Dermis blood vessel endothelial cell (primary cell): ENCODE measurements at places on chromosomes 16 and 17. TPM values are rescaled to one million over a fixed set of nuclear protein-coding genes. Genes with fewer than 3 reads are reported as not detected.
A peak's percentile ranks its signal among the peaks of the same experiment; 100 is the strongest.

DNA sequence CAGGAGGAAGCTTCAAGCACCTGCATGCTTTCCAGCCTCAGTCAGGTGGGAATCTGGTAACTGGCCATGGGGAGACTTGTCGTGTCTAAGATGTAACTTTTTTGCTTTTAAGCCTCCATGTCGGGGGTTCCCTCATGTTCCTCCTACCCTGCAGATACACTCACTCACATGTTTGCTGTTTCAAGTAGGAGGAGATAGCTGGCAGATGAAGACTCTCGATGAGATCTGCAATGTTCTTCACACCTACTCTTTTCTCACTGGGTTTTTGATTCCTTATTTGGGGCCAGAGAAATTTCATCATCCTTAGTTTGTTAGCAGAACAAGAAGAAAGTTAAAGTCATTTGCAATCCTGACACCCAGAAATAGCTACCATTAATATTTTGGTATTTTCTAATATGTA is 24.7 kb downstream of the UTP4 start:
- DNase-seq = no peak

DNA sequence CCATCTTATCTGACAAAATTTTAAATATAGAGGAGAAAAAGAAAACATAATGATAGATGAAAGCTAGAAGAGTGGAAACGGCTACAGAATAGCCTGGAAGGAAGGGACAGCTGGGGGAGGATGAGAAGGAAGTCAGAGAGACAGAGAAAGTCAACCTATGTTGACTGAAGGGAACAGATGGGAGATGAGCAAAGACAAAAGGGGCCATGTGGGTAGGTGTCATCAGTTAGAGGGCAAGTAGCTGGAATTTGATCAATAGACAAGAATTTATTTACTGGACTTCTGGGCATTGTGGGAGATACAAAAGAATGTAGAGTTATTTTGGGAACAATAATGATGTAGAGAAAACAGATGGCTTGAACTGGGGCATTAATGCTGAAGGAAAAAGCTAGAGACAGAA is 194.4 kb downstream of the ANKFN1 start:
- no peak for DNase-seq

GRCh38 chr16:54953461-54953860 is 22.8 kb downstream of the IRX5 start:
- DNase-seq = no peak

DNA sequence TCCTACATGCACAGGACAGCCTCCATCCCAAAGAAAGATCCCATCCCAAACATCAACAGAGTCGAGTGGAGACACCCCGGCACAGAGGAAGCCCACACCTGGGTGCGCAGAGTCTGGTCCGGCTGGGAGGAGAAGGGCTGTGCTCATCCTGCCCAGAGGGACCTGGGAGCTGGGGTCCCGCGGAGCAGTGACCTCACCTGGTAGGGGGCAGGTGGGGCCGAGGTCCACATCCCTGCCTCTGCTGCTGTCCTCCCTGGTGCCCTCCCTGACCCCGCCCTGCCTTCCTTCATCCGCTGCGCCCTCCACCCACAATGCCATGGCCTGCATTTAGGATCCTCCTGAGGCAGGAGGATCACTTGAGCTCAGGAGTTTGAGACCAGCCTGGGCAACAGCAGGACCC is 2.9 kb downstream of the C16orf90 start:
- DNase-seq = no peak

GRCh38 chr16:55853114-55853513 is 20.2 kb upstream of the CES1 start:
- no peak for DNase-seq

GRCh38 chr17:63774969-63775265 is 947 bp downstream of the DDX42 start:
- DNase-seq = peak; percentile 32

DNA sequence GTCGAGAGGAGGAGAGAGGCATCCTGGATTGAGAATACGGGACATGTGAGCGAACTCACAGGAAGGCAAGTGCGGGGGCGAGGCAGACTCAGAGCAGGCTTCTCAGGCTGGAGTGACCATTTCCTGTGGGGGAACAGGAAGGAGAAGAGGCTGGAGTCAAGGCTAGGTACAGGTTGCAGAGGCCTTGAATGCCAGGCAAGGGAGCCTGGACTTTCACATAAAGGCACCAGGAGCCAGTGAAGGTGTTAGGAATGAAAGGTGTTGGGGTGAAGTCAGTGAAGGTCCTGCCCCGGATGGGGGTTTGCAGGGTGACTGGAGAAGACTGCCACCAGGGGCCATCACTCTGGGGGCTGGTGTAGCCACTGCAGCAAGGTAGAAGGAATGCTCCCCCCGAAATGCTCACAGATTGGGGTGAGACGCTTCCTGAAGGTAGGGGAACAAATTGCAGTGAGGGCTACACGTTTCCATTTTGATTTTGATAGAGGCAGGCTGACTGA is 5.3 kb upstream of the GPRC5C start:
- DNase-seq = no peak

- DNase-seq = peak; percentile 95
Measured at GRCh38 chr17:18857864-18858566, at the start of gene PRPSAP2. PRPSAP2 (plus strand) TSS chr17:18858131; CDS start chr17:18865834, 7,703 bp downstream.

- no peak for DNase-seq
Measured at GRCh38 chr16:85753559-85753958, 2.7 kb upstream of the C16orf74 start.

DNA sequence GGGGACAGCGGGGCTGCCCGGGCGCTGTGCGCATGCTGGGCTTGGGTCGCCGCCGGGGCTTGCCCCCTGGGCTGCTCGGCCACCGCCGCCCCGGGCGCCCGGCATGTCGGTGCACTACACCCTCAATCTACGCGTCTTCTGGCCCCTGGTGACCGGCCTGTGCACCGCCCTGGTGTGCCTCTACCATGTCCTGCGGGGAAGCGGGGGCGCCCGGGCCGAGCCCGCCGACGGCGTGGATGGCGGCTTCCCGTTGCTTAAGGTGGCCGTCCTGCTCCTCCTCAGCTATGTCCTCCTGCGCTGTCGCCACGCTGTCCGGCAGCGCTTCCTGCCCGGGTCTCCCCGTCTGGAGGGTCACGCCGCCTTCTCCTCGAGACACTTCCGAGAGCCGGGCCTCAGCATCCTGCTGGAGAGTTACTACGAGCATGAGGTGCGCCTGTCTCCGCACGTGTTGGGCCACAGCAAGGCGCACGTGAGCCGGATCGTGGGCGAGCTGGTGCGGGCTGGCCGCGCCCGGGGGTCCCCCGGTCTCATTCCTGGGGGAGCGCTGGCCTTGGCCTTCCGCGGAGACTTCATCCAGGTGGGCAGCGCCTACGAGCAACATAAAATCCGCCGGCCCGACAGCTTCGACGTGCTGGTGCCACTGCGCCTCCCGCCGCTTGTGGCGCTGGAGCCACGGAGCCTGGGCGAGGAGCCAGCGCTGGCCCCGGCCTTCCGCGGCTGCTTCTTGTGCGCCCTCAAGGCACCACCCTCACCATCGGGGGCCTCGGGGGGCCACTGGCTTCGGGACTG is 789 bp downstream of the ITPRIPL2 start:
- DNase-seq = peak; percentile 82

DNA sequence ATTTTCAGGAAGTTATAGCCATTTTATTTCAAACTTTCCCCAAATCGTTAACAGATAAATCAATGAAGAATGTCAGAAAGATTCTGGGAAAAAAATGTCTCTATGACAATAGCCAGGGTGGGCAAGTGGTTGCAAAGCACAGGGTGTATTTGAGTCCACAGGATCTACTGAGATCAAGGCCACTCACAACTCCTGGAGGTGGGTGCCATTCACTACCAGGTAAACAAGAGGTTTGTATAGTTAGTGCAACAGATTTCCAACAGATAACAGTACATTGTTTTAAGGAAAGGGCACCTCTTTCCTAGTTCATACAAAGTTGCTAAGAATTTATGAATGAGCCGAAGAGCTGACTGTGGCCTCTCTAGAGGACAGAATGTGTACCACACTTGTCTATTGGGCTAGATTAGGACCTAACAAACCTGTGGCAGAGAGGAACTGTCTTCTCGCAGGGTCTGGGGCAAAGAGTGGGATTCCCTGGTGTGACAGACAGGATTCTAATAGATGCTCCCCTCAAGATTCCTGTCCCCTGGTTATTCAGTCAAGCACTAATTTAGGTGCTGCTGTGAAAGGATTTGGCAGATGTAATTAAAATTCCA is 52.0 kb upstream of the ZNF629 start:
- DNase-seq = no peak

DNA sequence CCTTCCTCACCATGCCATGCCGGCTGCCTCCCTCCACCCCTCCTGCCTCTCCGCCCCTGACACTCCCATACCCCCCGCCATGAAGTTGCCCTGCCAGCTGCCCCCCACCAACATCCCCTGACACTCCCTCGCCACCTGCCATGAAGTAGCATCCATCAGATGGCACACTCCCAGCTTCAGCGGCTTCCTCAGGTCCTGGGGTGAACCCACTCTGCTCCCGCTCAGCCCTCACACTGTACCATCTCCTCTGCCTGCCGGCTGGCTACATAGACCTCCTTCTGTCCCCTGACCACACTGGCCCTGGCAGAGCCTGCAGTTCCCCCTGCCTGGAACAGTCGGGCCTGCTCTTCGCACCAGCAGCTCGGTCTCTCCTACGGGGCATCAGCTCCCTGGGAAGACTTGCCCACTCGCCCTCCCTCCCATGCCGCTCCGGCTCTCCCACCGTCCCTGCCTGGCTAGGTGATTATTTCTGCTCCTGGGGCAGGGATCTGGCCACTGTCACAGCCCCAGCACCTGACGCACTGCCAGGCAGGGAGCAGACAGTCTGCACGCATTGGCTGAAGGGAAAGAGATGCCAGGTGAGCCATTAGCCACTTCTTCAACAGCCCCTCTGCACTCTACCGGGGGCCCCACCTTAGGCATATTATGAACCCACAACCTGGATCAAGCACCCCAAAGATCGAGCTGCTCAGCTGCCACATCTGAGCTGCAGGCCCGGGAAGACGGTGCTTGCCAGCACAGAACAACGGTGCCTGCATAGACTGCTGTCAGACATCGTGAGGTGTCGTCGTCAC is 9.0 kb downstream of the CANT1 start:
- no peak for DNase-seq

DNA sequence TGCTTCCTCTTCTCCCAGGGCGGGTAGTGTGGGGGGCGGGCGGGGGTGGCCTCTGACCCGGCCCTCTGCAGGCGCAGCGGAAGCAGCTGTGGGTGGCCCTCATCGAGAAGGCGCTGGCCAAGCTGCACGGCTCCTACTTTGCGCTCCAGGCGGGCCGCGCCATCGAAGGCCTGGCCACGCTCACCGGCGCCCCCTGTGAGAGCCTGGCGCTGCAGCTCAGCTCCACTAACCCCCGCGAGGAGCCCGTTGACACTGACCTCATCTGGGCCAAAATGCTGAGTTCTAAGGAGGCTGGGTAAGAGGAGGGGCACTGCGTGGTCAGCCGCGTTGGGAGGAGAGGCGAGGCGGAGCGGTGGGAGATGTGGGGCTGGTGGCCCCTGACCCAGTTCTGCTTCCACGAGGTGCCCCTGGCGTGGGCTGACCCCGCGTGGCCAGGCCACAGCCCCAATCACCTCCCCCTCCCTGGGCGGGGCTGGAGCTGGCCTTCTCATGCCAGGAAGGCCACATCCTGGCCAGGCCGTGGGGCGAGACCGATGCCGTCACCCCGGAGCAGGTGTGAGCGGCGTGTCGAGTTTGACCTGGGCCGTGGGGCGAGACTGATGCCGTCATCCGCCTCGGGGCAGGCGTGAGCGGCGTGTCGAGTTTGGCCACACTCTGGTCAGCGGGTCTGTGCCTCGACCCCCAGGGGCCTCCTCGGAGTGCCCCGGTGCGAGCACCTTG is 10.5 kb upstream of the PRR35 start:
- DNase-seq = no peak

DNA sequence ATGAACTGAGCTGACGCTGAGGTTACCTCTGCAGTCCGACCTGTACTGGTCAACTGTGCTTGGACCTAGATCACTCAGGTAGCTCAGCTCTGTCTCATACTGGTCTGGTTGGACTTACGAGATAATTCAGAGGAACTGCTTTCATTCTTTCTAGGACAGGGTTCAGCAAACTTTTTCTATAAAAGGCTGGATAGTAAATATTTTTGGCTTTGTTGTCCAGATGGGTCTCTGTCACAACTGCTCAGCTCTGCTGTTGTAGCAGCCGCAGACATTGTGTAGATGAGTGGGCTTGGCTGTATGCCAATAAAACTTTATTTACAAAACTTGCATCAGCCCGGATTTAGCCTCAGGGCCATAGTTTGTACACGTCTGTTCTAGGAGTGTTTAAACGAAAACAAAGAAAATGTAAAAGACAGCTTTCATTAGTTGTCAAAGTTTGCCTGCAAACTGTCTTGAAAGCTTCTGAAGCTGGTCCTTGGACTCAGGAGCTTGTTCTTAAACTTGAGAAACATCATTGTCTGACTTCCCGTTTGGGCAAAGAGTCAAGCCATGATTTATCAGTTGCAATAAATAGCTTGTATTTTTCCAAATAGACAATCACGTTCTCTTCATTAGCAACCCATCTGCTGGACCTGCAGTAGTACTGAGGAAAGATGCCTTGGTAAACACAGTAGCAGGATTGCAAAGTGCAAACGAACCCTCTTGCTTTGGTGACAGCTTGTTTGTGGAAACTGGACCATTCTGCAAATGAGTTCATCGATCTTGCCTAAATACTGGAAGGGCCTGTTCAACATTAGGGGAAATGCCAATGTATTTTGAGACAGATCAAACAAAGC is 253.4 kb downstream of the SNX29 start:
- DNase-seq = peak; percentile 19

DNA sequence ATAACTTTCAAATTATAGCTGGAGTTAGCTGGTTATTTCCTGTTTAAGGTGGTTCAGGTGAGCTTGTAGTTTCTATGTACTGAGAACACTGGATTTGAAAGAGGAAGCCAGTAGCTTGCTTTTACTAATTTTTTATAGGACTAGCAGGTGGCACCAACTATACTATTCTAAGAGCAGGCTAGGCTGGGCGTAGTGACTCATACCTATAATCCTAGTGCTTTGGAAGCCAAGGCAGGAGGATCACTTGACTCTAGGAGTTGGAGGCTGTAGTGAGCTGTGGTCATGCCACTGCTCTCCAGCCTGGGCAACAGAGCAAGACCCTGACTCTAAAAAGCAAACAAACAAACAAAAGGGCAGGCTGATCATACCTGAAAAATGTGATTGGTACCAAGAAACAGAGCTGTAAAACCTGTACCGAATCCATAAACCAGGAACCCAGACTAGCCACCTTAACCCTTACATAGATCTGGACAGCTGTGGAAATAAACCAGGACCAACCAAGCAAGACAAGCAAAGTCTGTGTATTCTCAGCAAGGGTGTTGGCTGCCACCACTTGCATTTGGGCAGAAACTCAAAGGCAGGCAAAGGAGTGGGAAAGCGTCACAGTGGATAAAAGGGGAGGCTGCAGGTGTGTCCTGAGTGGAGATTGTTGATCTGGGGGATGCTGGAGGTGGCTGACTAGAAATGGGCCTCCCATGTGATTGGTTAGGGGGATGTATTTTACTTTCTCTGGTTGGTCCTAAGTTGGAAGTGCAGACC is 36.3 kb downstream of the SLC47A1 start:
- DNase-seq = no peak

GRCh38 chr16:78128913-78129312 is 29.5 kb downstream of the WWOX start:
- DNase-seq = no peak

The PPP1R9B gene
- 35.2 and 45.8 TPM in 2 replicates for total RNA-seq

The HES7 gene
- 0.09 TPM in 1 of 2 replicates, not detected in the other for total RNA-seq

The MAP2K3 gene
- total RNA-seq = 20.8 and 39.0 TPM in 2 replicates

The ZSCAN10 gene
- total RNA-seq = not detected in 2 replicates

The FBXO31 gene
- 24.4 and 36.1 TPM in 2 replicates for total RNA-seq

The GJD3 gene
- total RNA-seq = 3.7 and 4.3 TPM in 2 replicates
